Right lobe of liver (tissue), 6 donors: ENCODE measurements at places on chromosomes 12 and 14.

DNA sequence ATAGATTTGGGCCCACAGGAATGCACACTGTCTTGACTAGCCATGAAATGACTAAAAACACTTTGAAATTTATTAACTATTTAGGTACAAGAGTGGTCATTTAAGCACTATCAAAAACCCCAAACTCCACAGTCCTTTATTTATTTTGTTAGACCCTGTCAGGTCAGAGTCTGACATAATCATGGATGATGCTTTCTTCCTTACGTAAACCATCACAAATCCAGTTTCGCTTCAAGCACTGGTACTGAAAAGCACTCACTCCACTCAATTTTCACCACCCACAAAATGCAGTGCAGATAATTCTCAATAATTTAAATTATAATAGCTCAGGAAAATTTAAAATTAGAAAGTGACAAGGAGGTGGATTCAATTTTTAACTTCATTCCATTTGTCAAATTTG lies 25.8 kb downstream of the PPP2R5E start:
- DNase-seq, result no peak

DNA sequence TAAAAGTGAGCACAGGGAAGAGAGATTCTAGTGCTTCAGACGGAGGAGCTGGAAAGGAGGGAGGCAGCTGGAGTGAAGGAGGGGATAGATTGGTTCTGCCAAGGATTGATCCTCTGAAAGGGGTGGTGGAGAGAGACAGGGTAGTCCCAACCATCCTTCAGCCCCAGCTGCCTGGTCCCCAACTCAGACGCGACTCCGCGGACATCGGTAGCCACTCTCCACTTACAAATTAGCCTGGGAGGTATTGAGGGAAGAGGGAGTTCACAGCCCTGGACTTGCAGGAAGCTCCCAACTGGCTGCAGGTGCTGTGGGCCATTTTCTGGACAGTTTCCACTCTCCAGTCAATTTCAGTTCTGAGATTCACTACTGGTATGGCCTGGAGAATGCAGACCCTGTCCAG lies 1.2 kb downstream of the PLEKHD1 start:
- DNase-seq, result peak; percentile 34

DNA sequence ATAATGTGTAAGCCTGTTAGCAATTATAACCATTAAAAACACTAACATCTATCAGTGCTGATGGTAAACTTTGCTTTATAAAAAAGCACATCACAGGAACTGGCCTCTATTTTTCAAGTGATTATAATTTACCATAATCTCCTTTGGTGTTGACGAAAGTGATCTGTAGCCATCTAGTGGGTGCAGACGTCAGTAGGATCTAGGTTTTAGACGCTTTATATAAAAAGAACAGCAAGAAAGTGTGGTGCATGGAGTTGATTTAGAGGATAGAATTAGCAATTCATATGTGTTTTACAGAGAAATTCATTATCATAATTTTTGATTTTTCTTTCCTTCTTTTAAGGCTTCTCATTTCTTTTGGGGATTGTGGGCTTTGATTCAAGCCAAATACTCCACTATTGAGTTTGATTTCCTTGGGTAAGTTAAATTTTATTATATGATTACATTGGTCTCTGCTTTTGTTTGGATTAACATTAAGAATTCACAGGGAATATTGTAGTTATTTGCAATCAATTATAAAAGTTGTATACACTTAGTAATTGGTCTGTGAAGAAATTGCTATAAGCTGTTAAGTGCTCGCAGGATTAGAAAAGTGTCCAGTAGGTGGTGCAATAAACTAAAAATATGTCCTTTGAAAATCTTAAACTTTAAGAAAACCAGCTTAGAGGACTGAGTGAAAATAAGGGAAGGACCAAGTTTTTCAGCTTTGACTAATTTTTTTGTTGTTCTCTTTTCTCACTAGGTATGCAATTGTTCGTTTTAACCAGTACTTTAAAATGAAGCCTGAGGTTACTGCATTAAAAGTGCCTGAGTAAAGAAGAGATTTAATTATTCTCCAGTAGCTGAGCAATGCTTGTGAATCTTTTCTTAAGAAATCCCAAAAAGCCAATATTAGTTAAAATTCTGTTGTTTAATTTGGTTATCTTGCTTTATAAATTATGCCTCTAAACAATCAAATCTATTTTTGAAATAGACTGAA lies 59.5 kb downstream of the ETNK1 start:
- no peak for DNase-seq

DNA sequence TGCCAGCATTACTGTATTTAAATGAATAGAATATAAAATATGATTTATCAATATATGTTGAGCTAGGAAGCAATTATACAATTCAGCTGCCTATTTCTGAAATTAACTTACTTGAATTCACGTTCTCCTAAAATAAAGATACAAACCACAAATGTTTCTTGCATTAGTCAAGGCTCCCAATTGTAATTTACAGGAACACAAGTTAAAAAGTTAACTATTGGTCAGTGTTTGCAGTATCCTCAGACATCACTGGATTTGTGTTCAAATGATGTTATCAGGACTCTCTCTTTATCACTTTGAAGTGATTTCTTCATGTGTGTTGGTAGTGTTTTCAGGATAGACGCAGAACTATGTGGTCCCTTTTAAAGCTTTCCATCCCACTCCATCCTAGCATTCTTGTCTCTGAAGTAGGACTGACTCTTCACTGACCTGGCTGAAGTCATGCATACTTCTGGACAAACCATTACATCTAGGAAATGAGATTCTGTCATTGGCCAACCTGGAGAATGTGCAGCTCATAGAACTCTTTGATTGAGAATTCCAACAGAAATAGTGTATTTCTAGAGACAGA lies 156.1 kb downstream of the KICS2 start:
- no peak for DNase-seq
